ENCODE measurements at places on chromosomes 13 and 19.

DNA sequence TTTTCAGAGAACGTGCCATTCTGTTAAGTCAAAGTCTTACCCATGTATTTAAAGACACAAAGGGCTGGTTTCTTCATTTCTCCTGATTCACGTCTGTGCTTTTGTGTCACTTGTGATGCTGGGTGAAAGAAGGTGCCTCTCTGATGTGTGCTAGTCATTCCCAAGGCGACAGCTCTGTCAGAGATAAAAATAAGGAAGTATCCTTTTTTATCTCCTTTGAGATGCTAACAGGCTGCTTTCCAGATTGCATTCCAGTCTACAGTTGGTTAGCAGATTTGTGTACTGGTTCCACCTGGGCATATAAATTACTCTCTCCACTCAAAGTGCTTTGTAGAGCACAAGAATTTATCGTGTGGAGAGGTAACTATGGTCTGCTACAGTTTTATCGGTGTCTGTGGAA is 33.5 kb upstream of the DCT start:
- DNase-seq, result no peak

DNA sequence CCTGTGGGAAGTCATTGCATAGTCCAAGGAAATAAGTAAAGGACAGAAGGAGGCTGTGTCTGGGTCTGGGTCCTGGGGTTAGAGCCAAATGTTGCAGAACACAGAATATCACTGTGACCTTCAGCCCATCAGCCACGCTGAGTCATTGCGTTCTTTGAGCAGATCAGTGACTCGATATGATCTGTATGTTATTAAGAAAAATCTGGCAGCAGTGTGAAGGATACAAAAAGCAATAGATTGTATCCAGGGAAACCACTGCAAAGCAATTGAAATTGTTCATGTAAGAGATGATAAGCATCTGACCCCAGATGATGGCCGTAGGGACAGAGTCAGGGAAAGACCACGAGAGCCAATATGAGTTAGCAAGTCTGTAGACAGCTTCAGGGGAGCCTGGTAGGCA is 1575.1 kb upstream of the SLC10A2 start:
- DNase-seq, result no peak

- no peak for DNase-seq
Measured at GRCh38 chr19:7989071-7989575, 16.3 kb downstream of the ELAVL1 start.

DNA sequence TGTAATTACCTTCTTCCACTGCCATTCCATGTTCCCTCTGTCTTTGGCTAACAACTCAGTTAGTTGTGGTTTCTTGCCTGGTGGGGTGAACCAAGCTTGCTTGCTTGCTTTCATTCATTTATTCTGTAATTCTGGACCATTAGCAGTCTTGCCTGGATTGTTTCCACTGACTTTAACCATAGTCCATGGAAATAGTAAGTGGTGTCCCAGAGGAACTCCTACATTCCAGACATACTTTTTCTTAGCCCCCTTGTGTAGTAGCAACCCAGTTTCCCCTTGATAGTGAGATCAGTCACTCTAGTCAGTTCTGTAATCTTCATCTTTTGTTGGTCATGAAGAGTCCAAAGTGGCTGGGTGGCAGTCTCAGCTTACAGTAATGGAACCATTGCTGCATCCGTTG is 23.2 kb downstream of the PDS5B start:
- no peak for DNase-seq

DNA sequence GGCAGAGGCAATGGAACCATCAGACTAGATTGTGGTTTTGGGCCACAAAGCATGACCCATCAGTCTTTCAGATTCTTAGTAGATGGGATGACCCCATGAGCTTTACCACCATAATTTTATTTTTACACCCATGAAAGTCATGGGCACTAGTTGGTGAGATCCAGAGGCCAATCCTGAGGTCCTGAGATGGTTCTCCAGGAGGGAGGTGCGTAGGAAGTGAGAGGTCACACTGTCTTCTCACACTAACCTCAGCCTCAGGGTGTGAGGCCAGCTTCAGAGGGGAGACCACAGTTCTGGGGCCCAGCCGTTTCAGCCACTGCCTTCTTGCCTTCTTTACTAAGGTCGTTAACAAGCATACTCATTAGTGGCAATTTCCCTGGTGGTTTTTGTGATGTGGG is 106.4 kb downstream of the AKAP11 start:
- DNase-seq, result no peak

- DNase-seq, result no peak
Measured at GRCh38 chr19:38519988-38520387, 86.5 kb downstream of the RYR1 start.

- DNase-seq, result no peak
Measured at GRCh38 chr19:7177926-7178325, 108.4 kb downstream of the ZNF557 start.

- no peak for DNase-seq
Measured at GRCh38 chr13:55577082-55577846, 1563.5 kb upstream of the PRR20A start.

DNA sequence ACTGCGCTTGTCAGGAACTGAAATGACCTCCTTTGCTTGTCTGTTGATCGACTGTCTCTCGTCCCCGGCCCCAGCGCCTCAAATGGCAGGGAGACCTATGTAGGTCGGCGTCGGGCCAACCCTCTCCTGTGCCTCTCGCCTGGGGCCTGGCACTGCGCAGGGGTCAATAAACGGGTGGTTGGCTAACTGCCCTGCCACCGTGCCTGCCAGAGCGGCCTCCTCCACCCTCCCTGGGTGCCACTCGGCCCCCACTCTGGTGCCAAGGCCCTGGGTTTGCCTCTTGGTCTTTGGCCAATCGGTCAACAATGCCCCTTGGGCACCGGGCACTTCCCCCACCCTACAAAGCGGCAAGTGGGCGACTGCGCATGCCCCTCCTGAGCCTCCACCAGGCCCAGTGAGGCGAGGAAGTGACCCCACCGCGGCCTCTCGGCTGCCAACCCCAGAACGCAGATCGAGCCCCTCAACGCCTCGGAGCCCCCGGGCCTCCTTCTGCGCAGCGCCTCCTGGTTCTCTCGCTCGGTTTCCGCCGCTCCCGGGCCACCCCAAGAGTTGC is 1.1 kb downstream of the KEAP1 start:
- no peak for DNase-seq

Measured in activated CD4-positive, CD25-positive, alpha-beta regulatory T cell treated with anti-CD3 and anti-CD28 coated beads, Interleukin-2, amount 50 U/mL, for 16 hours (primary cell).